GM23248 (cell line): ENCODE measurements at places on chromosomes 7 and 10.

GRCh38 chr10:132951926-132952325 is 9.6 kb upstream of the CFAP46 start:
- no peak for DNase-seq

GRCh38 chr7:158581440-158582088 is 6.1 kb downstream of the PTPRN2 start:
- DNase-seq: no peak

DNA sequence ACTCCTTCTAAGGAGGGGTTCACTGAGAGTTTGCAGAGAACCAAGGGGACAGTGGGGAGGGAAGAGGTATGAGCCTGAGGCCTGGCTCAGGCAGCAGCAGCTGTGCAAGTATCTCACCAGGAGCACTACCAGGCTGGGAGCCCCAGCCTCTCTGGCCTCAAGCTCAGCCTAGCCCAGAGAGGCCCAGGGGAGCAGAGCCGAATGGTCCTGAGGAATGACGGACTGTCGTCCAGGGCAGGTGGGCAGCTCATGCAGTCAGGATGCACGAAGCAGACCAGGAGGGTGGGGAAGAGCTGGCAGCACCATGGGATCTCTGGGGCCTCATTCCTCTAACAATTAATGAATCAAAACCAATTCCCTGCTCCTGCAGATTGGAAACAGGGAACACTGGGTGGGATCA is 151.5 kb downstream of the GRID1 start:
- no peak for DNase-seq

GRCh38 chr10:71902351-71902750 is 51.3 kb upstream of the PSAP start:
- no peak for DNase-seq

- DNase-seq: no peak
Observed at GRCh38 chr10:118017071-118017740, 29.5 kb downstream of the RAB11FIP2 start.

GRCh38 chr10:71873582-71874211 is 22.6 kb upstream of the PSAP start:
- DNase-seq: no peak

DNA sequence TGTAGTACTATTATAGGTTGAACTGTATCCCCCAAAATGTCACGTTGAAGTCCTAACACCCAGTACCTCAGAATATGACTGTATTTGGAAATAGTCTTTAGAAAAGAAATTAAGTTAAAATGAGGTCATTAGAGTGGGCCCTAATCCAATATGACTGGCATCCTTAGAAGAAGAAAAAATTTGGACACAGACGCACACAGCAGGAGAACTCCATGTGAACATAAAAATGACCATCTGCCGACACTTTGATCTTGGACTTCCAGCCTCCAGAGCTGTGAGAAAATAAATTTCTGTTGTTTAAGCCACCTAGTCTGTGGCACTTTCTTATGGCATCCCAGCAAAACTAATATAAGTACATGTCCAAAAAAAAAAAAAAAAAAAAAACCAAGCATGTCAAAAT is 225.8 kb downstream of the PARD3 start:
- no peak for DNase-seq

GRCh38 chr10:128714644-128715415 is 588.6 kb upstream of the MKI67 start:
- DNase-seq: no peak

- DNase-seq: no peak
Observed at GRCh38 chr7:127692200-127692599, 40.2 kb downstream of the SND1 start.

GRCh38 chr10:80390740-80391139 is 17.6 kb upstream of the PRXL2A start:
- DNase-seq: no peak

DNA sequence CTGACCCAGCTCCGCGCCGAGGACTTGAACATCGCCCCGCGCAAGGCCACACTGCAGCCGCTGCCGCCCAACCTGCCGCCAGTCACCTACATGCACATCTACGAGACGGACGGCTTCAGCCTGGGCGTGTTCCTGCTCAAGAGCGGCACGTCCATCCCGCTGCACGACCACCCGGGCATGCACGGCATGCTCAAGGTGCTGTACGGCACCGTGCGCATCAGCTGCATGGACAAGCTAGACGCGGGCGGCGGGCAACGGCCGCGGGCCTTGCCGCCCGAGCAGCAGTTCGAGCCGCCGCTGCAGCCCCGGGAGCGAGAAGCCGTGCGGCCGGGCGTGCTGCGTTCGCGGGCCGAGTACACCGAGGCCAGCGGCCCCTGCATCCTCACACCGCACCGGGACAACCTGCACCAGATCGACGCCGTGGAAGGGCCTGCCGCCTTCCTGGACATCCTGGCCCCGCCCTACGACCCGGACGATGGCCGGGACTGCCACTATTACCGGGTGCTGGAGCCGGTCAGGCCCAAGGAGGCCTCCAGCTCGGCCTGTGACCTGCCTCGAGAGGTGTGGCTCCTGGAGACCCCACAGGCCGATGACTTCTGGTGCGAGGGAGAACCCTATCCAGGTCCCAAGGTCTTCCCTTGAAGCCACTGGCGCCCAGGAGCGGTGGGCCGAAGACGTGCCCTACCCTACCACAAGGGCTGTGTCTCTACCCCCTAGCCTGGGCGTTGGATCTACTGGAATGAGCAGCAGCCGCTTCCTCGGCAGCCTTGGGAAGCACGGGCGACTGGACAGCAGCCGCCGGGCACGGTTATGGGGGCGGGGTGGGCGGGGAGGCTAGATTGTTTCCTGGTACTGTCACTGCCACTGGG is 945 bp downstream of the ADO start:
- DNase-seq: peak; percentile 84

GRCh38 chr10:74927701-74928100 is 101.3 kb downstream of the KAT6B start:
- DNase-seq: peak; percentile 57

DNA sequence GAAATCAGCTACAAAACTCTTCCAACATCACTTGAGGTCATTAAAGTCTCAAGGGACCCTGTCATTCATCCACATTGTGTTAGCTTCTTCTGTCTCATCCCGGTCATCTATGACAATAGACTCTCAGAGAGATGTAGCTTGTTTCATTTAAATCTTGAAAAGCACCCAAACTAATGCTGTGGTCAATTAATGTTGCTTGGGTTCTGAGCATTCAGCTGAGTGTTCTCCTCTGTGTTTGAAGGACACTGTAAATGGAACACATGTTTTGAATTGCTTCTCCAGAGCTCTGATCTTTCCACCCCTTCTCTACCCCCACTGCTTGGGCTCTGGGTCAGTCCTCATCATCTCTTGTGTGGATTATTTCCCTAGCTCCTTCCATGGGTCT is 19.6 kb upstream of the ADD3 start:
- DNase-seq: peak; percentile 52

DNA sequence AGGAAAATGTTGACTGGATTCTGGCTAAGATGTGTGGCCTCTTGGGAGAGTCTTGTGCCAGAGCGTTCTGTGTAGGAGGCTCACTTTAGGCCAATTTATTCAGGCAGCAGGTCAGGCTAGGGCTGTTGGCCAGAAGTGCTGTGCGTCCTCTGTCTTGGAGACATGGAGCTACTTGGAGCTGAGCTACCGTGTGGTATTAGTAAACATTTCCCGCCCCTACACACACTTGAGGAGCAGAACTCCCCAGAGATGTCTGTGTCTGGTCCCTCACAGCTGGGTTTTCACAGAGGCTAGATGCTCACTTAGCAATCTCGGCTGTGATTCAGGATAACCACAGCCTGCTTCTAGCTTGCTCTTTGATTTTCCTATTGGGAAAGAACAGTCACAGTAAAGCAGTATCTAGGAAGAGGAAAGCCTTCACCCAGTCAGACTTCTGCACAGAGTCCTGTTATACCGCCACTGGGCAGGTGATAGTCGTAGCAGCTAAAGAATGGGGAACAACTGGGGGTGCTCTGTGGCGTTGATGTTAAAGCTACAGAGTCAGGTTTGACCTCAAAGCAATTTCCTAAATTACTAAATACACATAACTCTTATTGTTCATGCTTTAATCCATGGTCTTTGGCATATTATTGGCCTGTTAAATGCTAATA is 86.7 kb downstream of the MDFIC start:
- DNase-seq: peak; percentile 85

DNA sequence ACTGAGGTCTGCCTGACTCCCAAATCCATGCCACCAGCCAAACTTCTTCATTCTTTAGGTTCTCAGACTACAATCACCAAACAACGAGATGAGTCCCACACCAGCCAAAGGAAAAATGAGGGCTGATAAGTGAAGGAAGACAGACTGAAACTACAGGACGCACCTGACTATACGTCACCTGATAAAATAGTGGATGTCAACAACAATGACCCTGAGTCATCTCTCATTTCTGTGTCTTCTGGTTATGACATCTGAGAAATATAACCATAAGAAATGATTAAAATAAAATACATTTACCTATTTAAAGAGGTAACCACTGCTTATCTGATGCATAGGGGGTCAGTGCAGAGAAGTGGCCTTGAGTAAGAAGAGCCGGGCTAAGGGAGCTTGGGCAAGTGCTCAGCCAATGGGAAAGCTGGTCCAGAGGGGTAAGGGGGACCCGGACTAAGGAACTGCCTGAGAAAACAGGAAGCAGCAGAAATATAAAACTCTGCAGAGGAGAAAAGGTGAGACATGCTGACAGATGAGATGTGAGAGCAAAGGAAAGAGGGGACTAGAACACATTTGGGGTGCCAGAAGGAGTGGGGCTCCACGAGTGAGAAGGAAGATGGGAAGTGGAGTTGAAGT is 51.8 kb downstream of the HIPK2 start:
- no peak for DNase-seq

GRCh38 chr7:55065079-55065478 is 46.3 kb downstream of the EGFR start:
- DNase-seq: peak; percentile 100

GRCh38 chr10:3785851-3786271 is 852 bp upstream of the KLF6 start:
- peak; percentile 67 for DNase-seq
